Activated CD8-positive, alpha-beta memory T cell treated with anti-CD3 and anti-CD28 coated beads for 1 hour (primary cell): ENCODE measurements at places on chromosomes 1 and 21.

DNA sequence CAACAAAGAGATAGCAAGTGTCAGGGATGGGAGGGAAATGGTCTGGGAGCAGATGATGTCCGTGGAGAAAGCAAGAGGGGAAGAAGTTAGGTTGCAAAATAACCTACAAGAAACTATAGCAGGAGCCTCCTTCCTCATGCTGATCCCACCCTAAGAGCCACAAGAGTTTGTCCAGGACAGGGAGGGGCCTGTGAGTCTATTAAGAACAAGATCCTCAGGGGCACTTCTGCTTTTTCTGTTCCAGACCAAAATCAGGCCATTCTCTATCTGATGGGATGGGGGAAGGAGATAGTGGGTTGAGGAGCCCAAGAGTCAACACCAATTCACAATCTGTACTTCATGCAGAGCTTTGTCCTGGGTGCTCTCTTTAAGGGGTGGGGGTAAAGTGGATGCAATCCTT, 7.7 kb upstream of the ATP1A4 start:
- DNase-seq, result no peak

- no peak for DNase-seq
Observed at GRCh38 chr1:160884579-160884978, 401 bp downstream of the ITLN1 start.

- no peak for DNase-seq
Observed at GRCh38 chr1:40381268-40382107, 8.0 kb downstream of the SMAP2 start.

DNA sequence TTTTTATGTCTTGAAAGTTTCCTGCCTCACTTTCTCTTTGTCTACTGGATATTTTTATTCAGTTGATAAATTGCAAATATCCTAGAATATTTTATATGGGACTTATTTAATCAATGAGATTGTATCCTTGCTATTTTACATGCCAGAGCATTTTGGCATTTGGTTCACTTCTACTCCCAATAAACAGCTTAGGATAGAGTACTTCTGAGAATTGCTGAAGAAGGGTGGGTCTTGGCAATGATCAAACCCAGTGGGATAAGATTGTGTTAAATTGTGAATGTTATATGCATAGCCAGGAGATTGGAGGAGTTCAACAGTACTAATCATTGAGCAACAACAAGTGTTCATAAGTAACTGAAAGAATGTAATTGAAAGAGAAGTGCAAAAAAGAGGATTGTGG, 60.1 kb downstream of the SDCCAG8 start:
- DNase-seq, result no peak

DNA sequence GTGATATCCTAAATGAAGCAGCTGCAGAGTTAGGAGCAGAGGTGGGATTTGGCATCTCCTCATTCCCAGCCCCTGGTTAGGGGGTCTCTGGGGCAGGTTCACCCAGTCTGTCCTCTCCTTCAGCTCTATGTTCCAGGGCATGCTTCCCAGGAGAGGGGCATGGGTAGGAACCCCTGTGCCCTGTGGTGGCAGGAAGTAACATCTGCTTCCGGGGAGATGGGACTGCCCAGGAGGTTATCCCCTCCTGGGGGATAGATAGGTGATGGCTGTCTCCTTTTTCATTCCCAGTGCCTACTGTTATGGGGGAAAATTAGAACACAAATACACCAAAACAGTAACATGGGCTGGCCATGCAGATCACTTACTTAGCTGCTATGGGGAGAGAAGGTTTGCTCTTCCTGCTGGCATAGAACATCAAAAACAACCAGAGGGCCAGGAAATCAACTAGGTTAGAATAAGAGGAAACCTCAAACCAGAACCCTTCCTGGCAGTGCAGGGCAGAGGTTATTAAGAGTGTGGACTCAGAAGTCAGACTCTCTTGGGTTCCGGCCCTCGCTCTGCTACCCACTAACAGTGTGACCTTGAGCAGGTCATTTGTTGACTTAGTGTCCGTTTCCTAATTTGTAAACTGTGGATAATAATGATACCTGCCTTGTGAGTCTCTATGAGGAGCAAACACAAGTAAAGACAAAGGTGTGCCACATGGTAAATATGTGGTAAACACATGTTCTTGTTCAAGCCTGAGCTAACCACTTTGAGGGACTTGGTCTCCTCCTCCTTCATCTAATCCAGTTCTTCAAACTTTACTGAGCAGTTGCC, 157.8 kb upstream of the JUN start:
- no peak for DNase-seq

- DNase-seq, result no peak
Observed at GRCh38 chr1:207654320-207654719, 9.4 kb downstream of the CR1L start.

GRCh38 chr1:60823151-60823550, 259.2 kb upstream of the NFIA start:
- DNase-seq, result no peak

DNA sequence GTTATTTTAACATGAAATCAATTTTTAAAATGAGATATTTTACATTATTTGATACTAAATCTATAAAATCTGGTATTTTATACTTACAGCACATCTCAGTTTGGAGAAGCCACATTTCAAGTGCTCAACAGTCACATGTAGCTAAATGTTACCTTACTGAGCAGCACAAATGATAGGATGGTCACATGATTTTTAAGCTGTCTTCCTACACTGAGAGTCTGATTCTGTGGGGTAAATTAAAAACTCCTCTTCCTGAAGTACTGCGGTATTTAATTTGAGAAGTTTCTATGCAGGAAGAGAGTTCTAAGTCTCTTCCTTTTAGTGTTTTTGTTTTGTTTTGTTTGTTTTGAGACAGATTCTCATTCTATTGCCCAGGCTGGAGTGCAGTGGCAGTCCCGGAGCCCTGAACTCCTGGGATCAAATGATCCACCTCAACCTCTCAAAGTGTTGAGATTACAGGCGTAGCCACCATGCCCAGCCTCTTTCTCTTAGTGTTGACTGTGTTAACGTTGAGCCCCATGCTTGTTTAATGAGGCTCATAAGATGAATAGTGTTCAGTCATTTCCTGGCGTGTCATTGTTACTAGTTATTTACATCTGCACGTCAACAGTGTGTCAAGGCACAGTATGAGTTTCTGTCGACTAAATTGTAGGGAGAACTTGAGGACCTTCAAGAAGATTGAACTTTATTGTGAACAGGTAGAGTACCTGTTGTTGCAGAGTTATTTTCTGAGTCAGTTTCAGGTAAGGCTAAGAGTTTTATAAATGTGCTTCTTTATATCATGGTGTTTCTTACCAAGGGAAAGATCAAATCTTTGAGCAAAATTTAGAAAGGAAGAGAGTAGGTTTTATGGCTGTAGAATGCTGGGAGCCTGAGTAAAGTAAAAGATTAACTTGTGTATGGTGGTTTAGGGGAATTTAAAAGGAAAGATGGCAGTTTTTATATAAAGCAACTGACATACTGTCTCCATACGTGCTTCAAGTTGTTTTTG, 3.3 kb downstream of the CNST start:
- DNase-seq, result no peak

DNA sequence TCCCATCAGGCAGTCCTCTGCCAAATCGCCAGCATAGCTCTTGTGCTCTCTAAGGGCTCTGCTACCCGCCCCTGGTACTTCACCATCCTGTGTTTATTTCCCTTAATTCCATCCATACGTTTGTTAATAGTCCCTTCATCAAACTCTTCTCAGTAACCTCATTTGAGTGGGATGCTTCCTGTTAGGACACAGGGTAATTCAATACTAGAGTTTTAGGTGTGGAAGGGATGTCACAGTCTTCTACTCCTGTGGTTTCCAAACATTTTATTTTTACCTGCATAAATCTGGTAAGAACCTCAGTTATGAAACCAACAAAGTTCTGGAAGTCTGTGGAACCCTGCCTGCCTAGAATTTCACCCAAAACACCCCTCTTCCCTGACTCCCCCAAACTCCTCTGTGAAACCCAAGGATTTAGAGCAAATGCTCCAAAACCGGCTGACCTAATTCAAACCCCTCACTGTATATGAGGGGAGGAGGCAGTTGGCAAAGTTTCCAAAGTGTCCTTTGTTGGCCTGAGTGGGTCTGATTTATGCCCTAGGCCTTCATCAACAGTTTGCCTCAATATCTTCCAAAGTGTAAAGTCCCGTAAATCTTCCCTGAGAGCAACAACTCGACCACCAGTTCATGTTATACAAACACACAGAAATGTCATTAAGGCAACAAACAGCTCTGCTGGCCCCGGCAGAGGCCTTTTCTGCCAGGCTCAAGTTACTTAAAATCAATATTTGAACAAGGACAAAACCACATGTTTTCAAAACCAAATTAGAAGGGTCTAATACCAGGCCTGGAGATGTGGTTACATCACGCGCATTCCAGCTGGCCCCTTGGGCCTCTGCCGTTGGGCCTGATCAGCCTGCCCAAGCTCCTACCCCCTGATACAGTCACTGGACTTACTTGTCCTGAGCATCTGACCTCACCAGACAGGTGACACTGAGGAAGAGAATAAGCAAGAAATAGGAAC, 82.4 kb upstream of the FGGY start:
- no peak for DNase-seq

- no peak for DNase-seq
Observed at GRCh38 chr1:150415800-150416199, 51.9 kb downstream of the RPRD2 start.

DNA sequence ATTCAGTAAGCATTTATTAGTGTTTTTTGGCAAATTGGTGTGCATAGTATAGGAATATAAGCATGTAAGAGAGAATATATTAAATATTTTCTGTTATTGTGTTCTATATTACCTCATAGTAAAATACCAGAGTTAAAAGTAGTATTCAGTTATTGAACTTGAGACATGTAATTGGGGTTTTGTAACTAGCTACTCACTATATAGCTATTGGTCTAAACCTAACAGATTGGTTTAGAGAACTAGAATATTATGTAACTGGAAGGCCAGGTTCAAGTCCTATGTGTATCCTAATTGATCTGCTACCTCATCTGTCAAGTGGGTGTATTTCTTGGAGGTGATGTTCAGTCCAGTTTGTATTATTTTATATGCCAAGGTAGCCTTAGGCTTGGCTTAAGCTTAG, 26.3 kb downstream of the CLIC4 start:
- DNase-seq, result no peak

DNA sequence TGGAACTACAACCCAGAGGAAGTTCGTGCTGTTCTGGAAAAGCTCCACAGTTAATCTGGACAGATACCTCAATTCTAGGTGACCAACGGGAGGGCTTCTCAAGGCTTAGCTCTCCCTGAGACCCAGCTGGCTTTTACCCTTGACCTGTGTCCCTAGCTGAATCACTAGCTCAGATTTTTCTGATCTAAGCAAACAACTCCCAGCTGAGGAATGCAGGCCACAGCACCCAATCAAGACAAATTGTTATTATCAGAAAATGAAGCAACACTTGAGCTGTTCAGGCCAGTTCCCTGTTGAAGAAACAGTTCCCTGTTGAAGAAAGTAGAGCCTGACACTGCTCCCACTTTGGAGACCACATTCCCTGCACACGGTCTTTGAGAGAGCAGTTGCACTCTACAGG, 16.0 kb downstream of the DIO1 start:
- no peak for DNase-seq

- no peak for DNase-seq
Observed at GRCh38 chr1:111921948-111922347, 67.5 kb downstream of the KCND3 start.
